GM13977 (cell line): ENCODE measurements at places on chromosomes 12 and 14.

GRCh38 chr12:99067171-99067785 lies 422.2 kb downstream of the APAF1 start:
- no peak for DNase-seq

DNA sequence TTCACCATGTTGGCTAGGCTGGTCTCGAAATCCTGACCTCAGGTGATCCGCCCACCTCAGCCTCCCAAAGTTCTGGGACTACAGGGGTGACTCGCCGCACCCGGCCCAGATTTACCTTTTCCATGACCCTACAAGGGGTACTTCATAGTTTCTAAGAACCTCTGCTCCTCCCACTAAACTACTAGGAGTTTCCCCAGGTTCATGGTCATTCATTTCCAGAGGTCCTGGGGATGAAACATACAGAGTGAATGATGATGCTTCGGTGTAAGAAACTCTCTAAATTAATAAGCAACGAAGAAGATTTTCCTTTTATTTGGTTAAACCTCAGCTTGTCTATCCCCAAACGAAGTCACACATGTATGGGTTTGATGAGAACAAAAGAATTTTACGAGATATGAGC lies 56.9 kb downstream of the AMN start:
- no peak for DNase-seq

- no peak for DNase-seq
Observed at GRCh38 chr12:48281811-48282210, 68.9 kb downstream of the ZNF641 start.

GRCh38 chr14:101118233-101118632 lies 214.7 kb upstream of the RTL1 start:
- DNase-seq = no peak

DNA sequence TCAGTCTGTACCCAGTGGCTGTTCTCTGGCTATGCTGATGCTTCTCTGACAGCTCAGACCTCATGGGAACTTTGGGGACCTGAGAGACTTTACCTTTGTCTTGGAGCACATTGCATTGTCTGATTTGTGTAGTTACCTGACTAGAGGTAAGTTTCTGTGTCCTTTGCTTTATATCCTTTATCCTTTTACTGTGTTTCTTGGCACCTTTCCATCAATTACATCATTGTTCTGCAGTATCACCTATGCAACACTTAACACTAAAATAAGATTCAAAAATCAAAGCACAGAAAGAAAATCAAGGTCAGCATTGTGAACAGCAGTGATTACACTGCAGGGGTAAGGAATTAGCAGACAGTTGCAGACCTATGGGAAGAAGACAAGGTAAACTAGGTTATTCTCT lies 43.8 kb downstream of the SLC35F4 start:
- DNase-seq = no peak

- peak; percentile 67 for DNase-seq
Observed at GRCh38 chr12:12376646-12377448, 20.0 kb downstream of the BORCS5 start.

DNA sequence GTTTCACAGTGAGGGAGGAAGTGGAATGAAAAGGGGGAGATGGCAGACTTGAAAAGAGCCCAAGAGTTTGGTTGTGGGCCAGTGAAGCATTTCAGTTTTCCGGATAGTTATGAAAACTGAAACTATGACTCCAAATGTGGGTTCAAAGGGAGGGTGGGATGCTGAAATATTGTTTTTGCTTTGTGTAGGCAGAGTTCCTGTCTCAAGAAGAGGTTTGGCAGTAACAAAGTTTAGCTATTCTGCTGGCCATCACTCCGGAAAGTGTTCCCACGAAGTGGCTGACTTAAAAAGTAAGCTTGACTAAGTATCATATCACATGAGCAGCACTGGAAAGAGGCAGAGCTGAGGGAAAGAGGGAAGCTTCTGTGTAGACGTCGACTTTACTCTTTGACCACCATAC lies 85.2 kb downstream of the CAND1 start:
- DNase-seq = no peak

GRCh38 chr14:65224799-65225198 lies 122.5 kb upstream of the MAX start:
- DNase-seq = no peak

GRCh38 chr12:76337583-76337982 lies 10.6 kb downstream of the BBS10 start:
- DNase-seq = no peak

DNA sequence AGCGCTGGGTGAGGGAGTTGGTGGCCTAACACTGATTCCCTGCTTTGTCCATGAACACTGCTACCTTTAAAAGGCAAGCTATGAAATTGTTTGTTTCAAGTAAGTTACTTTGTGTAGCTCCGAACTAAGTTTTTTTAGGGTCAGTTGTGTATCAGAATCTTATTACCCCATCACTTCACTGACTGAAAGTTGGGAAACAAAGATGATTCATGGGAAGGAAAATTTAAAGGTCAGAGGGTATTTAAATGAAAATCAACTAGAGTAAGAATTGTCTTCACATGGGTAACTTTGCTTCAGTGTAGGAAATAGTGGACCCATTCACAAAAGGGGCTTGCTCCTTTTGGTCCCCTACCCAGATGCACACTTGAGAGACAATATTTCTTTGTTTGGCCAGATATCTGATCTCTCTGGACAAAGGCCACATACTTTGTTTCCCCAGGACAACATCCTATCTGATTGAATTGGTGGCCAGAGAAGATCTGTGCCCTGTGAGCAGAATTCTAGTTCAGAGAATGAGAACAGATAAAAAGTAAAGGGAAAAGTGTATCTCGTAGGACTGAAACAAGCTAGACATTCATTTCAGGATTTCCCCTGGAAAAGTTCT lies 53.5 kb downstream of the RAB35 start:
- no peak for DNase-seq

DNA sequence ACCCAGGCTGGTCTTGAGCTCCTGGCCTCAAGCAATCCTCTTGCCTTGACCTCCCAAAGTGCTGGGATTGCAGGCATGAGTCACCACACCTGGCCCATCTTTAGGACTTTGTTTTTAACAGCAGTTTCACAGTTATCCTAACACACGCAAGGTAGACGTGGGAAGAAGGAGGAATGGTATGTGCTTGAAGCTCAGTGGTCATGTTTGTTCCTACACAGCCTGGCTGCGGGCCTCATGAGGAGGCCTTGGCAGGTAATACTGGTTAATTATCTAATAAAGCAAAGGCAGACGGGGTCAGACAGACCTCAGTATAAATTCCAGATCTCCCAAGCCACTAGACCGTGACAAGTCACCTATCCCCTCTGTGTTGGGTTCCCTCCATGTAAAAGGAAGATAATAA lies 271.8 kb downstream of the PCNX1 start:
- DNase-seq = no peak
